ENCODE measurements at places on chromosomes 16 and 17.

DNA sequence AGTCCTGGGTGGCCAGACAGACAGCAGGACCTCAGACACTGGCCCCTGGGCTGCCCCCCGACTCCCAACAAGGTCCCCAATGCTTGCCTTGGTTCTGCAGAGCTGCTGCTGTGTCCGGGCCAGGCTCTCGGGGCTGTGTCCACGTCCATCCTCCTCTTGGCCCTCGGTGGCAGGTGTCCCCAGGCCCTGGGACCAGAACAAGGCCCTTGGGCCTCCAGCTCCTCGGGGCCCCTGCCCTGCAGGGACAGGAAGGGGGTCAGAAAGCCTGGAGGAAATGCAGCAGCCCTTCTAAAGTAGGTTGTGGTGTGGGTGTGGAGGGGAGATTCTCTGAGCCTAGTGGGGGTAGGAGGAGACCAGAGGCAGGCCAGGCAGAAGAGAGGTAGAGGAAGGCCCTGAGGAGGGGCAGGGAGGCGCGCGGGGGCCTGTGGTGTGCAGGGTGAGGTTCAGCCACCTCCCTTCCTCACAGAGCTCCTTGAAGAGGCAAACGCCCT, 2.5 kb upstream of the AXIN1 start:
- DNase-seq: no peak

GRCh38 chr16:59950431-59950830, 1216.3 kb upstream of the GOT2 start:
- DNase-seq: no peak

DNA sequence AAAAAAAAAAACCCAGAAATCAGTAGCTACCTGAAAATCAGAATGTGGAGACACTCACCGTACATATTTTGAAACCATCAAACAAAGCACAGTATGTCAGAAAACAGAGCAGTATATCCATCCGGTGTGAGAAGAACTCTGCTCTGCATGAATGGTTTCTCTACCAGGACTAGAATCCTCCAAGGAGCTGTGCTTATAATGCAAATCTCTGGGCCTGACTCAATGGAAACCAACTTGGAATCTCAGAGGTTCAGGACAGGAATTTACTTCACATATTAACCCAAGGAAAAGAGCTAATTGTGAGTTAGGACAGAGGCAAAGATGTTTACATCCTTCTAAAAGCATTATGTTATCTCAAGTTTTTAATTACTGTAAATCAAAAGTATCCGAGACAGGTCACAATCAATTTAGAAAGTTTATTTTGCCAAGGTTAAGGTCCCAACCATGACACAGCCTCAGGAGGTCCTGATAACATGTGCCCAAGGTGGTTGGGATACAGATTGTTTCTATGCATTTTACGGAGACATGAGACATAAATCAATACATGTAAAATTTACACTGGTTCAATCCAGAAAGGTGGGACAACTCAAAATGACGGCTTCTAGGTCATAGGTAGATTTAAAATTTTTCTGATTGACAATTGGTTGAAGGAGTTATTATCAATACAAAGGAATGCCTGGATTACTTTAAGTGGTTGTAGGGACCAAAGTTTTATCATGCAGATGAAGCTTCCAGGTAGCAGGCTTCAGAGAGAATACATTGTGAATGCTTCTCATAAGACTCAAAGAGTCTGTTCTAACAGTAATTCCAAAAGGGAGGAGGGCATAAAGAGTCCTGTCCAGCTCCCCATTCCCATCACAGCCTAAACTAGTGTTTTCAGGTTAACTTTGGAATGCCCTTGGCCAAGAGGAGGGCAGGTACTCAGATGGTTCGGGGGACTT, 164.1 kb downstream of the CDH8 start:
- no peak for DNase-seq

DNA sequence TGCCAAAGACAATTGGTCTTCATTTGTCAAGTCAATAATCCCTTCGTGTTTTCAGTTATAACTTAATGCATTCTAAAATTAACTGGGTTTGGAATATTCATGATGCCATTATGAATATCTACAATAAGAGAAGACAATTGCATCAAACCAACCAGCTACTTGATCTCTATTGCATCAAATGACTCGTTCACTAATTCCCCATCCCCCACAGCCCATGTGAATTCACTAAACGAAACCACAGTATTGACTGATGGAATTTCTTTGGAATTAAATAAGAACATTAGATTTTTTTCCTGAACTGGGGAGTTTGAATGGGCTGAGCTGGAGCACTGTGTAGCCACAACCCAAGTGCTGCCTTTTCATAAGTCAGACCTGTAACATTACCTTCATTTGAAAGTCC, 65.3 kb downstream of the HS3ST3B1 start:
- DNase-seq: no peak

- DNase-seq: no peak
Measured at GRCh38 chr17:63282455-63282854, 163.7 kb downstream of the CYB561 start.

DNA sequence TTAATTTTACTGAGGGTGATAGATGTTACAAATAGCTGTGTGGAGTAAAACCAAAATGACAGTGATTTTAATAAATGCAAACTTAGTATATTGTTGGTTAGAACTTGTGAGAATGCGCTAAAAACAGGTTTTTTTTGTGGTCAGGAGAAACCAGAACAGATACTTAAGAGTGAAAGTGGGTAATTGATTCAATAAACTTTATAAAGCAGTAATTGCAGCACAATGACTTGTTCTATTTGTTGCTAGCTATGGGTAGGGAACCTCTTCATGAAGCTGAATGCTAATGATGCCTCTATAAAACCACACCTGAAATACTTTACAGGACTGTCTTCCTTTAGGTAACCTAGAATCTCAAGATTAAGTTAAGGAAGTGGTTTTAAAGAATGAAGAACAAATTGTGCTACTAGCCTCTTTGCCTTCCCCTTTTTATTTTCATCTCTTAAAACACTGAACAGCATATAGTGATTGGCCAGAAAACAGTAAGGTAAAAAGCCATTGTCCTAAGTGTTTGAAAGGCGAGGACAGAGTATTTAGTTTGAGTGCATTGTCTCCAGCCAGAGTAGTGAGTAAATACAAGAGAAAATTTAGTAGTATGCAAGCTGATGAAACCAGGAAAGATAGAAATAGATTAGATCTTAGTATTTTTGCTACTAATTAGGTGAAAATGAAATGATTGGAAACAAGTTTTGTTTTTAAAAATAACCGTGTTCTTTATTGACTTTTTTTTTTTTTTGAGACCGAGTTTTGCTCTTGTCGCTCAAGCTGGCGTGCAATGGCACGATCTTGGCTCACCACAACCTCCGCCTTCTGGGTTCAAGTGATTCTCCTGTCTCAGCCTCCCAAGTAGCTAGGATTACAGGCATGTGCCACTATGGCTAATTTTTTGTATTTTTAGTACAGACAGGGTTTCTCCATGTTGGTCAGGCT, 6.0 kb downstream of the GGNBP2 start:
- DNase-seq: no peak

- DNase-seq: no peak
Measured at GRCh38 chr17:58335061-58335731, 6.6 kb upstream of the TSPOAP1 start.

DNA sequence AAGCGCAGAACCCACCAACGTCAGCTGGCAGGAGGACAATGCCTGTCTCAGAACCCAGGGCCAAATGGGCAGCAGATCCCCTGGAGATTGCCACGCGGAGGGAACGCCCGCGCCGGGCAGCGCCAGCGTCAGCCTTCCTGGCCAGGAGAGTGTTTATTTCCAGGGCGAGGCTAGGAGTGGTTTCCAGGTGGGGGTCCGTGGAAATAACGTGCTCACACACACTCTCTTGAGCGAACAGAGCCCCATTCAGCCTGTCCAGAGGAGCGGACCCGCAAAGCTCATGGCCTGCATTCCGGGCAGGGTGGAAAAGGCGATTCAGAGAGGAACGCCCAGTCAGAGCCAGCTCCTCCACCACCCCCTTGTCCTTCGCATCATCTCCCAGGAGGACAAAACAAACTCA, 40.3 kb downstream of the SDK2 start:
- DNase-seq: no peak

- no peak for DNase-seq
Measured at GRCh38 chr17:31859487-31860008, 504 bp upstream of the COPRS start.

DNA sequence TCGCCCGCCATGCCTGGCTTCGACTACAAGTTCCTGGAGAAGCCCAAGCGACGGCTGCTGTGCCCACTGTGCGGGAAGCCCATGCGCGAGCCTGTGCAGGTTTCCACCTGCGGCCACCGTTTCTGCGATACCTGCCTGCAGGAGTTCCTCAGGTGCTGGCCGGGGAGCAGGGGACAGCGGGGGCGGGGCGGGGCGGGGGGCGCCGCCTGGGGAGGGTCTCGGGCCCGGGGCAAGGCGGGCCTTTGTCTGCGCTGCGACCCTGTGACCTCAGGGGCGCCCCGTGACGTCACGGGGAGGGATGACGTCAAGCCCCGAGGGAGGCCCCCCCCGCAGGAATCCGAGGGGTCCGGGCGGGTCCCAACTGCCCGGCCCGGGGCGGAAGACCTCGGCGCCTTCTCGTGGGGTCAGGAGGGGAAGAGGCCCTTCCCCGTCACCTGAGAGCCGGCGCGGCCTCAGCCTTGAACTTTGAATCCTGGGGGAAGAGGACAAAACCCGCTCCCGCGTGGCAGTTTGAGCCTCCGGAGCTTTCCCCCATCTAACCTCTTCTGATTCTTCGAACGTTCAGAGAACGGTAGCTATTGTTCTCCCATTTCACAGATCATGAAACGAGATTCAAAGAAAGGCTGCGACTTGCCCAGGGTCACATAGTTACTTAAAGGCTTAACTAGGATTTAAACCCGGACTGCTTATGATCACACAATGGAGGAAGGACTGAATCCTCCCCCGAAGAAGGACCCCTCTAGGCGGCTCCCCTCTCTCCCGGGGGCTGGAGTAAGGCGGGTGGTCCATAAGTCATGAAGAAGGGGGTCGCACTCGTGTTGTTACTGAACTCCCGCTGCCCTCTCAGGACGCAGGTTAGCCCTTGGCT, 527 bp downstream of the TRAF4 start:
- peak; percentile 74 for DNase-seq

- no peak for DNase-seq
Measured at GRCh38 chr16:73847090-73847489, 449.5 kb upstream of the PSMD7 start.

- DNase-seq: no peak
Measured at GRCh38 chr17:38591759-38592241, 14.0 kb downstream of the SRCIN1 start.

DNA sequence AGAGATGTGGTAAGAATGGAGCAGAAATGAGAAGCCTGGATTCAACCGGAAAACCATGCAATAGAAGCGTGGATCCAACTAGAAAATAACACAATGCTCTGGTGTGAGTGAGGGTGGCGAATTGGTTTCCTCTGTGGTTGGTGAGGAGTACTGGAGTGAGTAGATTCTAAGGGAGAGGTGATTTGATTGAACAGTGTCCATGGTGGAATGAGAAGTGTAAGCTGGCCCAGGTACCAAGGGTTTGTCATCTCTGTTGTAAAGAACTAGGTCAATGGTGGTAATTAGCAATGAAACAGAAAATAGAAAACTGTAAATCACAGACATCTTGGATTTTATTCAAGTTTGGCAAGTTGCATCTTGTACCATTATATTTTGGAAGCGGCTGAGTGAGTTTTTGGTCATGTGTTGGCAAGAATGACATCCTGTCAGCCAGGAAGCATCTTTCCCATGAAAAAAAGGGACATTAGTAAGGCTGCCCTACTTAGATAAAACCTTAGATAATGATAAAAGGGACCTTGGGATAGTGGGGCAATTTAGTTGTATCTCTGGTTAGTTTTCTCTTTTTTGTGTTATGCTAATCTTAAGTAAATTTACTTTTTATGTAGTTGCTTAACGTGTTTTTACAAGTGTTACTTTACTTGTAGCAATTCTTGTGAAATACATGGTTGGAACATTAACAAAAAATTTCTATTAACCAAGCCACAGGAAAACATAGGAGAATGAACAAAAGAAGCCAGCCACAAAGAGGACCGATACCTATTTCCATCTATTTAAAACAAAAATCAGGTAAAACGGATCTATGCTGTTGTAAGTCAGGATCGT, 20.9 kb downstream of the HSD17B2 start:
- DNase-seq: no peak

- no peak for DNase-seq
Measured at GRCh38 chr17:33121756-33122155, 130.1 kb downstream of the SPACA3 start.

DNA sequence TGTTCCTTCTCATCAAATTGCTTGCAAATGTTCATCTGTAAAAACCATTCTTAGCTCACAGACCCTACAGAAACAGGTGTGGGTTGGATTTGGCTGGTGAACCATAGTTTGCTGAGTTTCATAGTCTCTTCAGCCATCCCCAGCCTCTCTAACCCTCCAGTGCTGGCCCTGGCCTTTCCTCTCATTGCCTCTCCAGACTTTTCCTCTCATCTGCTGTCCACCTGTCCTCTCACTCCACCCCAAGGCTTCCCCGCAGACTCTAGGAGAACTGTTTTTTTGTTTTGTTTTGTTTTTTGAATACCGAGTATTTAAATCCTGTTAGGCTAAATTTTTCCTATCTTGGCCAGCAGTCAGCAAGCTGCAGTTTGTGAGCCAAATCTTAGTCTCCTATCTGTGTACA, 41.1 kb downstream of the MEOX1 start:
- no peak for DNase-seq

DNA sequence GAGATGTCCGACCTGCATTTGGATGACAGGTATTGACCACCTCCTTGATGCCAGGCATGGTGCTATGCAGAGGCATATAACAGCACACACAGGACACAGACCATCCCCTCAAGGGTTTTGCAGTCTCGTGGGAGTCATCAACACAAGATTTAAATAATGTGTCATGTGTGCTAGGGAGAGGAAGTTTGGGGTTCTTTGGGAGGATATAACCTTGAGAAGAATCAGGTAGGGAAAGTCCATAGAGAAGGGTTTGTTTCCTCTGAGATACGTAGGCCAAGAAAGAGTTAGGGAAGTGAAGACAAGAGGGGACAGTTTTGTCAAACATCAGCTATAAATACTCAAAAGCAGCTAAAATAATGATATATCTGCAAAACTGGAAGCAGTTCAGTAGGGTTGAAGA, 215.9 kb upstream of the RBFOX1 start:
- DNase-seq: no peak

DNA sequence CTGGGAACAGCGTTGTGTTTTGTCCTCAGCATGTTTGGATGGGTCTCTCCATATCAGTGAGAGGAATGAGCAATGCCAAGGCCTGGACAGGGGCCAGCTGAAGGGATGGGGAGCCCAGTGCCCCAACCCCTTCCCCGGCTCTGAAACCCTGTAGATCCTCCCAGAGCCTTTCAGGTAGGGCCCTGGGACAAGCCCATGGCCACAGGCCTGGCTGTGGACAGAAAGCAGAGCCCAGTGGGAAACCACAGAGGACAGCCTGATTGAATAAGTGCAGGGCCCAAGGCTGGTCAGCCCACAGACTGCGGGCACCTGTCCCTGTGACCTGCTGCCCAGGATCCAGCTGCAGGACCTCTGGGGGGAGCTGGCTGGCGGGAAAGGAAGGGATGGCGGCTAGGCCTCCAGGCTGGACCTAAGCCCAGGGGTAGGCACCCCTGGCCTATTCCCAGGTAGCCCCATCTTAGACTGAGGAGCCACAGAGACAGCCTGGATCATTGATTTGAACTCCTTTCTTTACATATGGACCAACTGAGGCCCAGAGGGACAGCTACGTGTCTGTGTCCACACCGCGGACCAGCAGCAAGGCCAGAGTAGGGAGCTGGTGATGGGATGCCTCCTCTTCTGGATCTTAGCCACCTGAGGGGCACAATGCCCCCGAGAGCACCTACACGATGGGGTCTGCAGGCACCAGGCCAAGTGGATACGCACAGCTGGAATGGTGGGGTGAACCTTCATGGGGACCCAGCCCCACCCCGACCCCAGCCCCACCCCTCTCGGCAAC, 1.3 kb downstream of the CCDC102A start:
- no peak for DNase-seq

- no peak for DNase-seq
Measured at GRCh38 chr17:3859940-3860339, 13.9 kb upstream of the NCBP3 start.
